Hepatocyte (in vitro differentiated cells): ENCODE measurements at places on chromosomes 6 and 20. TPM values are rescaled to one million over a fixed set of nuclear protein-coding genes. Genes with fewer than 3 reads are reported as not detected.

DNA sequence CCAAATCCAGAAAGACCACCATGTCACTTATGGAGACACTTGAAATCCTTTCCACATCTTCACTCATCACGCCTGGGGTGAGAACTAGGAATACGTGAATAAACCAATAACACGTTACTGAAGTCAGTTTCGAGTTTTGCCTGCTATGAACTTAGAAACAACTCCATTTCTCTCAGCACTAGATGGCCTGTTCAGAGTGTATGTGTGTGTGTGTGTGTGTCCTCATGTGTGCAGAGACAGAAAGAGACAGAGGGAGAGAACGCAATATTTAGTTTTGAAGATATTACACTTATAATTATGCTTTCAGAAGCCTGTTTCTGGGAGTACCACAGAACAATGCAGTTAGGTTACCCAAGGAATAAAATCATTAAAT is 81.2 kb upstream of the CCN6 start:
- DNase-seq: no peak

GRCh38 chr20:57457243-57458095 is 66.3 kb downstream of the RBM38 start:
- no peak for DNase-seq

CNR1 gene
- total RNA-seq: 4.4 and 5.2 TPM in 2 replicates

GTSF1L gene
- not detected in 2 replicates for total RNA-seq
